ENCODE measurements at places on chromosomes 3 and 15.

GRCh38 chr15:70775160-70775559 lies 11.8 kb upstream of the UACA start:
- DNase-seq, result no peak

GRCh38 chr3:4709341-4709740 lies 216.2 kb downstream of the ITPR1 start:
- DNase-seq, result no peak

- DNase-seq, result no peak
Measured at GRCh38 chr3:79018265-79018664, 749.5 kb downstream of the ROBO1 start.

GRCh38 chr3:150775001-150775599 lies 12.1 kb upstream of the SIAH2 start:
- DNase-seq, result no peak

GRCh38 chr3:32238453-32239306 lies at the start of gene CMTM8:
Gene CMTM8 (plus strand): TSS chr3:32238680. CDS start chr3:32238973, 293 bp downstream.
- peak; percentile 4 for DNase-seq

- DNase-seq, result no peak
Measured at GRCh38 chr15:98113327-98113726, 152.8 kb downstream of the ARRDC4 start.

GRCh38 chr3:87987952-87988351 lies 70.9 kb downstream of the CGGBP1 start:
- DNase-seq, result no peak

DNA sequence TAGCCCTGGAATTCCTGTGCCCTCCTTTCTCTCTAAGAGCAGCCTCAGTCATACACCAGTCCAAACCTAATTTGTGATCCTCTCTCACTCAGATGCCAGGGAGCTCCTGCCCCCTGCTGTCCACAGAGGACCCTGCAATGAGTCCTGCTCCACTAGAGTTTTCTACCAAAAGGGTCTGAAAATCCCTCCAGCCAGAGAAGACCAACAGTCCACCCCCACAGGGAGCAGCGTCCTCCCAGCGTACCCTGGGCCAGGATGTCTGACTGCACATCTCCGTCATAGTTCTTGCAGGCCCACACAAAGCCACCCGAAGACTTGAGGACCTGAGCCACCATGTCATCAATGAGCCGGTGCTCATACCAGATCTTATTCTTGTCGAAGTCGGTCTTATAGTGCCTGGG lies 15.4 kb downstream of the IDH2 start:
- no peak for DNase-seq

DNA sequence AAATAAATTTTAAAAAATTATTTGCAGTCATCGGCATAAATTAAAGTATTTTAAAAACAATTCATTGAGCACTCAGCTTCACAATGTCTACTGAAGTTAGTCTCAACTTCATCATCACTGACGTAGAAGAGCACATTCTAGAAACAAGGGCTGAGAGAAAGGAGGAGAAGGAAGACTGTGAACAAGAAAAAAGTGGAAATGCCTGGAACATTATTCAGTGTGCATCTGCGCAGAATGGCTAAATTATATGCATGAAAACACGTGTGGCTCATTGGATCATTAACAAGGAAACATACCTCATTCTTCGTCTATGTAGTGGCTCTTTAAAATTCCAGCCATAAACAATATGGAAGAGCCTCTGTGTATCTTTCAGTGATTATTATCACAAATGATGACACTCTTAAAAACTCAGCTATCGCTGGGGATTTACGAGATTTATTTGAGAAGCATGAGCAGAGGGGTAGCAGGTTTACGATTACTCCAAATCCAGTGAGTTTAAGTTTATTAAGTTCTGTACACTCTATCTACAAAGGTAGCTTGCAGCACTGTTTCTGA lies 404.2 kb upstream of the CDIN1 start:
- DNase-seq, result no peak

GRCh38 chr3:154783521-154783931 lies 296.6 kb upstream of the MME start:
- no peak for DNase-seq

- no peak for DNase-seq
Measured at GRCh38 chr15:36079021-36079420, 500.4 kb upstream of the CDIN1 start.

DNA sequence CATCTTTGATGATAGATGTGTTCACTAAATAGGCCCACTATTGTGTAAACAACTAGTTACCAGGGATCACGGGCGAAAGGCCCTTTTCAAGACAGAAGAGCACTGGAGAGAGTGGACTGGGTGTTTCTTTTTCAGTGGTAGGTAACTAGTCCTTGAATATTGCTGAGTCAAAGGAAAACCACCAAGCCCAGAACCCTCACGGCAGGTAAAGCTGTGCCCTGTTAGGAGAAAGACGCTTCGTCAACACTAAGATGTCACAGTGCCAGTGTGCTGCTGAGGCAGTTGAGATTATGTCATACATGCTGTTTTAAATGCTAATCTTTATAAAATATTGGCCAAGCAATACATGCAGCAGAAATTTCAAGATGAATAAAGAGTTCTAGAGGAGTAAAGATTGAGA lies 578.6 kb downstream of the PYDC2 start:
- no peak for DNase-seq

- no peak for DNase-seq
Measured at GRCh38 chr3:42229942-42230688, 35.9 kb downstream of the CCK start.

GRCh38 chr3:21328711-21329390 lies 422.2 kb downstream of the ZNF385D start:
- DNase-seq, result no peak

DNA sequence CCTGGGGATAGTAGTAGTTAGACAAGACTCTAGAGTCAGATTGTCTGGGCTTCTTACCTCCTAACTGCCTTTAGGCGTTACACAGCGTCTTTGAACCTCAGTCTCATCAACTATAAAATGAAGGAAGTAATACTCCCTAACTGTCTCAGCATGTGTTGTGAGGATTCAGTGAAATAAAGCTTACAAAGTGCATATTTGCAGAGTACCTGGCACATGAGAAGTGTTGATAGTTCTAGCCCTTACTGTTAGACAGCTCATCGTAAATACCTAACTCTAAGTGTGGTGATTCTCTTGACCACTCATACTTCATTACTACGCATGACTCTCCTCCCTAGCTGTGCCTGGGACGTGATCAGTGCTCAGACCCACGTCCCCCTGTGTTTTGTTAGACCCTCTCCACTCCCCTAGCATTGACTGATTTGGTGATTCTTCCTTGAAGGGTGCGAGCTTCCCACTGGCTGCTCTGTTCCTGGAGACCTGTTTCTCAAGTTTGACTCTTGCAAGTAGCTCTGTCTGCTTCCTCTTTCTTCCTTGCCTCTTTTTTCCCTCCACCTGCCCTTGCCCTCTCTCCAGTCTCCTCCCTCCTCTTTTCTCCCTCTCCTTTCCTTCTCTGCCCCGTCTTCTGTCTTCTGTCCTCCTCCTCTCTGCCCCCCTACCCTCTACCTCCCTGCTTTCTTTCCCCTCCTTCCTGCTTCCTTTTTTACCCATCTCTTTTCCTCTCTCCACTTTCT lies 124.2 kb downstream of the SLC25A26 start:
- no peak for DNase-seq

DNA sequence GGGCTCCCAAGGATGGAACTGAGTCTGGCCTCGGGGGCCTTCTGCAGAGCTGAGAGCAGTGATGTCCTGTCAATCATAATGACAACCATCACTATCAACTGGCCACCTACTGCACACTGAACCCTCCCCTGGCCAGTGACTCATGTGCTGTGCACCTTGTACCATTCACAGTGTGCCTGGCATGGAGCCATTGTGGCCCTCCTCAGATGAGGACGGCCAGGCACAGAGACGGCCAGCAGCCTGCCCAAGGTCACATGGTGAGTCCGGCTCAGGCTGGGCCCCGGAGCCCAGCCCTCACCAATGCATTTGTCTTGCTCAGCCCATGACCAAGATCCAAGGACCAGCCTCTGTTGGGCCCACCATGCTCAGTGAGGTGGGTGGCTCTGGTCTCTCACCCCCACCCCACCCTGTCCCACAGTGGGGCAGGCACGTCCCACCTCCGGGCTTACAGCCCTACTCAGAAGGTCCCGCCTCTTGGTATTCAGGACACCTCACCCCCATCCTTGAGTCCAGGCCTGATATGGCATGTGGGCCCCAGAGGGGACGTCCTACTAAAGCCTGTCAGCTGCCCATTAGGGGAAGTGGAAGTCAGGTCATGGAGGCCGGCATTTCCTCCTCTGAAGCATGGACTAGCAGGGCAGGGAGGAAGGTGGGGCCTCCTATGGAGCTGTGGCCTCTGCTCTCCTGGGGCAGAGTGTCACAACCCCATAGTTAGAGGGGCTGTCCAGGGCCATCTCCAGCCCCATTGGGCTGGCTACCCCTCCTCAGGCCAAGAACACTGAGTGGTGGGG lies 35.9 kb upstream of the TMEM115 start:
- no peak for DNase-seq

GRCh38 chr3:188134856-188135255 lies 19.1 kb upstream of the LPP start:
- no peak for DNase-seq

GRCh38 chr3:197599089-197599765 lies 43.5 kb upstream of the BDH1 start:
- peak; percentile 48 for DNase-seq

DNA sequence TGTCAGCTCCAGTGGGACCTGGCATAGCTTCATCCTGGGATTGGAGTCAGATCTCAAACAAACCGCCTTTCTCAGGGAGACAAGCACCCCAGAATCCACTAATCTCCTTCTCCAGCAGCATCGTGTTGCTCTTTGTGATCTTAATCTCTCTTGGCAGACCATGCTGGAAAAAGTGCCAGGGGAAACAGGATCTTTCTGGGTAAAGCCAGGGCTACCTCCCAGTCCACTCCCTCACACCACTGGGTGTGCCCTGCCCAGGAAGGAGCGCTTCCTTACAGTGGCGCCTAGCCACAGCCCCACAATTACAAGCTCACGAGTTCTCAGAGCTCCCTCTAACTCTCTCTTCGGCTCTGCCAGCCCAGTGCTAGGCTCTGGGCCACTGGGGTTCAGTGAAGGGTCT lies 32.2 kb downstream of the RPLP1 start:
- no peak for DNase-seq

DNA sequence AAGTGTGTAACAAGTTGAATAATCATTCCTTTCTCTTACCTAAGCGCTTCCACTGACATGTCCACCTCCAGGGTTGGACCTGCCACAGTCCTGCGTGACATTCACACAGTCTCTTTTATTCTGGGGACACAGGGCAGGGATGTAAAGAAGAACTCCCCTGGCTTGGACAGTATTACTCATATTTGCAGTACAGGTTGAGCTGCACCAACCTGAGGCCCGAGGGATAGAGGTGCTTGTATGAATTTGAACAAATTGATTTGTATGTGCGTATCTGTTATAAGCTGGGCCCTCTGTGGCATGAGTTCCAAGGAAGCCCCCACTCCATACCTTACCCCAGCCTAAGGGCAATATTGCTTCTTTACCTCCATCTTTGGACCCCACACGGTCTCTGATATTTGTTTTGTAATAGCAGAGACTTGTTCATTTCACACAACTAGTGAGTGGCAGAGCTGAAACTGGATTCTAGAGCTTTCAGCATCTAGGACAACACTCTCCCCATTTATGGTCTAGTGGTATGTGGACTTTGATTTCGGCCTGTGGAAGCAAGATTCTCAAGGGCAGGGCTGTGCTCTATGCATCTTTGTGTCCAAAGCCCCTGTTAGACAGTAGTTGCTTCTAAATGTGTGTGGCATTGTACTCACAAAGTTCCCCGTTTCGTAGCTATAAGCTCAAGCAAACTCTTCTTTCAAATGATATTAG lies 39.2 kb downstream of the FAH start:
- DNase-seq, result no peak

DNA sequence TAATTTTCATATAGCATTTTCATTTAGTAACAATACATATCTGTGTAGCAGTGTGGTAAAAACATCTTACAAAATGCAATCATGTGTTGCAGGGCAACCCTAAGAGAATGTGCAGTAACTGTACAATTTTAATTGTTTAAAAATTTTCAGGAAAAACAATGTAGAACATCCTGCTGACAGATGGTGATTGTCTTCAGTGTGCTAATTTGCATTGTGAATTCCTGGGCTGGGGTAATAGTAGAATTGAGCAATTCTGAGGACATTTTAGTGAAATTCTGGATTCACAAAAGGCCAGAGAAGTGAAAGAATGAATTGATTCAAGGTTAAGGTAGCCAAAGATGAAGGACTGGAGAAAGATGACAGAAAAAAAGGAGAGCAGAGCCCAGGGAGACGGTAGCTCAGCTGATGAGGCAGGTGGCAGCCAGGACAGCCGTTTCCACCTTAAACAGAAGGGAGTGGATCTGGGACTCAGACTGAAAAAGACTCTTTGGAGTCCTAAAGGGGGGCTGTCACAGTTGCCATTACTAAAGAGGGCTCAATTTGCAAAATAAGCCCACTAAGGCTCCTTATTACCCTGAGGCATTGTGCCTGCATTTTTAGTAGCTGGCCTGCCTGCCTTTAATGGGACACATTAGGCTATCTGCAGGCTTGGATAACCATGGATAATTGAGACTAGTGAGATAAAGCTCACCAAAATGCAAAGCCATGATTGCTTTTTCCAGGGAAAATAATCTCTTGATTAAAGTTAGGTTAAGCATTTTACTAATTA lies 8.6 kb downstream of the MAP3K13 start:
- no peak for DNase-seq

DNA sequence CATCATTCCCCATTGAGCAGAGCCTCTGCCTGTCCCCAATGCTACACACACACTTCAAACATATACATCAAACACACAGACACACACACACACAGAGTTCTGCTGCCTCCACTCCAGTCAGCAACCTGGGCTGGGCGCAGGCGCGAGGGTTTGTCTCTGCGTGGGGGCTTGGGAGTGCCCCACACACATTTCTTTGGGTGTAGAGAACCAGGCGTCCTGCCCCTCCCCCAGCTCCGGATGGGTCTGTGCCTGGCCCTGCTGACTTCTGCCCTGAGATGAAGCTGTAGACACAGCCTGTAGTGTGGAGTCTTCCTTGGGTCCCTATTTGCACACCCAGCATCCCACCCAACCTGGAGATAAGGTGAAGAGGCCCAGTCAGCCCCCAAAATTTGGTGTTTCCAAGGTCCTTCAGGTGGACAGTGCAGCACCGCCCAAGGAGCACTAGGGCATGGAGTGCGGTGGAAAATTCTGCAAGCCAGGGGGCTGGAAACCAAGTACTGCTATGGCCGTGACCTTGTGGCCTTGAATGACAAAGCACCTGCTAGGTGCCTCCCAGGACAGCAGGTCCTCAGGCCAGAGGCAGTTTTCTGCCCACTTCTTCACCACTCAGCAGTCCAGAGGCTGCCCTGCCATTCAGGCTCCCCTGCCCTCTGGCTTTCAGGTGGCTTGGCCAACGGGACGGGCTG lies 26.8 kb downstream of the FBXW12 start:
- no peak for DNase-seq

- no peak for DNase-seq
Measured at GRCh38 chr15:77860071-77860691, 217.3 kb downstream of the TBC1D2B start.

GRCh38 chr3:62982795-62983455 lies 107.7 kb upstream of the CADPS start:
- no peak for DNase-seq

- DNase-seq, result no peak
Measured at GRCh38 chr3:187811585-187812250, 66.5 kb upstream of the BCL6 start.

GRCh38 chr3:186021673-186022362 lies 84.0 kb upstream of the TRA2B start:
- no peak for DNase-seq

- no peak for DNase-seq
Measured at GRCh38 chr3:22632536-22632935, 570.6 kb upstream of the UBE2E2 start.

GRCh38 chr3:95815828-95816227 lies 998.6 kb upstream of the EPHA6 start:
- DNase-seq, result no peak

- no peak for DNase-seq
Measured at GRCh38 chr15:79051941-79052731, 38.4 kb downstream of the RASGRF1 start.

GRCh38 chr3:124320976-124321375 lies 329.1 kb upstream of the ROPN1 start:
- DNase-seq, result no peak

Measured in activated CD8-positive, alpha-beta memory T cell treated with anti-CD3 and anti-CD28 coated beads for 1 hour (primary cell).